Activated CD4-positive, alpha-beta T cell treated with anti-CD3 and anti-CD28 coated beads for 1 hour (primary cell): ENCODE measurements at places on chromosomes 6 and 20.

DNA sequence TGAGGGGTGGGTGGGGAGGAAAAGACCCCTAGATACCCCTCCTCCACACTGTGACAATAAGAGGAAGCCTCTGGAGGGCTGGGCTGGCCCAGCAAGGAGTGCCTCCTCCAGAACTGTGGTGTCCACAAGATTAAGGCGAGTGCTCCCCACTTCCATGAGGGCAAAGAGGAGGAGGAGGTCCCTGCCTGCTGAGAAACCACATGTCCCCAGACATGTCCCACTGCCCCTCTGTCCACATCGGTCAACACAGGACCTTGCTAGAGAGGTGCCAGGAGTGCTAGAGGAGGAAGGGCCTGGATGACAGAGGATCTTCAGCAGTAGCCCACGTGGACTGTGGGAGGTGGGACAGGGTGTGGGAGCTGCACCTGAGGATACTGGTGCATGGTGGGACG, 3.1 kb downstream of the RAET1G start:
- DNase-seq, result no peak

- DNase-seq, result no peak
These were observed 534.7 kb upstream of the JARID2 start for GRCh38 chr6:14711056-14711703.

DNA sequence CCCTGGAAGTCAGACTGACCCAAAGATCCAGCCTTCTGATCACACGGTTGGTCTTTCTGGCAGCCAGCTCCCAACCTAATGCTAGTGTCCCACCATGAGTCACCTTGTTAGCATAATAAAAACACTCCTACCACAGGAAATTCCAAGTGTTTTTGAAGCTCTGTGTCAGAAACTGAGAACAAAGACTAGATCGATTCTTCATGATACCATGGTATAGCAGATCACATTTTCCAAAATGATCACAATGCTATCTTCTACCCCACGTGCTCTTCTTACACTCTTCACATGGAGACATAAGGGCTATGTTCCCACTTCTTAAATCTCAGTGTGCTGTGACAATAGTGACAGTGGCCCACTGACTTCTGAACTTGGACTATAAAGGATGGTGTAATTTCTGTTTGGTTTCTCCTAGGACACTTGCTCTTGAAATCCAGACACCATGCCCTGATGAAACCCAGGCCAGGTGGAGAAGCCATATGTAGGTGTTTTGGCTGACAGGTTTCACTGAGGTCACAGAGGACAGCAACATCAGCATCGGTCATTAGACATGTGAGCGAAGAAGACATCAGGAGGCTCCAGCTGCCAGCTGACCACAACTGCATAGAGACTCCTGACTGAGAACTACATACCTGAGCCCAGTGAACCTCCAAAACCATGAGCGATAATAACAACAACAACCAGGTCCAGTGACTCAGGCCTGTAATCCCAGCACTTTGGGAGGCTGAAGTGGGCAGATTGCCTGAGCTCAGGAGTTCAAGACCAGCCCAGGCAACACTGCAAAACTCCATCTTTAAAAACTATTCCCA, 57.5 kb downstream of the MKKS start:
- DNase-seq, result no peak

DNA sequence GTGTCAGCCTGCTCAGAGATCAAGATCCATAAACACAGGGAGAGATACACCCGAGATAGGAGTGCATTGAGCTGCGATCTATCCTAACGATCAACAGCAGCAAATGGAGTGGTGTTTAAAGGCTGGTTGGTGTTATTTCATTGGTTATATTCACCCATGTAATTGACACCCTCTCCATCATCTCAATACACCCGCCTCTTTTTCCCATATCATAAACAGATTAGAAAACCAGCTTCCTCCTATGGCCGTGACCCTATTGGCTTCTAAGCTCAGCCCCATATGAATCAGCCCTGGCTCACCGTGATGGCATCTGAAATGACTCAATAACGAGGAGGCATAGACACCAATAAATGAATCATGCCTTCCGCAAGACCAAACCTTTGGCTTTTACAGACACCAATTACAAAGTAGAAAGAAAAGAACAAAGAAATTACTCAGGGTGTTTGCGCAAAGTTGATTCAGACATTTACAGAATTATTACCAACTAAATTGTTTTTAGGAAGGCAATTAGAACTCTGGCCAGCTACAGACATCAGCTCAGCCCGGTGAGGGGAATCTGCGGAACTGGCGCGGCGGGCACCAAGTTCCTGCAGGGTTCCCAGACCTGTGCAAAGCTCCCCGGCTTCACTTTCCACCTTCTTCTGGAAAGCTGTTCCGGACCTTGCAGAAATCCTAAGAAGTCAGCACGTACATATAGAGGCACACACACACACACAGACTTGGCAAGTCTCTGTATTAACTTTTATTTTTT, 11.5 kb downstream of the PMEPA1 start:
- DNase-seq, result peak; percentile 52

- peak; percentile 48 for DNase-seq
These were observed at the start of gene RGL2 for GRCh38 chr6:33298773-33299236. RGL2 (minus strand) TSS chr6:33298942; CDS start chr6:33298610, 332 bp downstream.

GRCh38 chr20:57281900-57282299, 15.5 kb upstream of the BMP7 start:
- DNase-seq, result no peak

GRCh38 chr6:15974817-15975216, 154.1 kb upstream of the MYLIP start:
- no peak for DNase-seq

DNA sequence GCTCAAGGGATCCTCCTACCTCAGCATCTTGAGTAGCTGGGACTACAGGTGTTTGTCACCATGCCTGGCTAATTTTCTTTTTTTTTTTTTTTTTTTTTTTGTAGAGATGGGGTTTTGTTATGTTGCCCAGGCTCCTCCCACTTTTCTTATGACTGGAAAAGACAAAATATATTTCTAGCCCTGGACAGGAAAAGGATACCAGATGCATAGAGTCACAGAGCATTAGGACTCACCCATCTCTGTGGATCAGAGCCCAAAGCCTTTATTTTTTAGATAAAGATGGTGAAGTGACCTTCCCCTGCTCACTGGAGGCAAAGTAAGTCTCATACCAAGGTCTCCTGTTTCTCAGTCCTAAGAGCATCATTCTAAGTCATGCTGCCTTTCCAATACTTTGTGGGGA, 3.4 kb downstream of the TRIM10 start:
- DNase-seq, result no peak

GRCh38 chr6:115058414-115059211, 715.8 kb upstream of the HS3ST5 start:
- no peak for DNase-seq

DNA sequence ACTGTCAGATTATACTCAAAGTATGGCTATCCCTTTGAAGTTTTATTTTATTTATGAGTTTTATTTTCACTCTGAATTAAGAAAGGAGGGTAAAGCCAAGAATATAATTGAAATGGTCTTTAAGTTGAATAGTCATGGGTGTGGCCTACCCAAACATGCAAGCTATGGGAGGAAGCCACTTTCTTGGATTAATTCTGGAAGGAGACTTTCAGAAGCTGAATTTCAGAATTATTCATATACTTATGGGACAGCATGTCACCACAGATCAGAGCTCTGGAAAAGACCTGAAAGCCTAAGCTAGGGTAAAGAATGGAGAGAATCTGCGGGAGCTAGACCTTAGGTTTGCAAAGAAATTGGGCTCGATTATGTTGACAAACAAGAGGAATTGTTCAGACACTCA, 242.4 kb upstream of the FKBP1C start:
- DNase-seq, result no peak

DNA sequence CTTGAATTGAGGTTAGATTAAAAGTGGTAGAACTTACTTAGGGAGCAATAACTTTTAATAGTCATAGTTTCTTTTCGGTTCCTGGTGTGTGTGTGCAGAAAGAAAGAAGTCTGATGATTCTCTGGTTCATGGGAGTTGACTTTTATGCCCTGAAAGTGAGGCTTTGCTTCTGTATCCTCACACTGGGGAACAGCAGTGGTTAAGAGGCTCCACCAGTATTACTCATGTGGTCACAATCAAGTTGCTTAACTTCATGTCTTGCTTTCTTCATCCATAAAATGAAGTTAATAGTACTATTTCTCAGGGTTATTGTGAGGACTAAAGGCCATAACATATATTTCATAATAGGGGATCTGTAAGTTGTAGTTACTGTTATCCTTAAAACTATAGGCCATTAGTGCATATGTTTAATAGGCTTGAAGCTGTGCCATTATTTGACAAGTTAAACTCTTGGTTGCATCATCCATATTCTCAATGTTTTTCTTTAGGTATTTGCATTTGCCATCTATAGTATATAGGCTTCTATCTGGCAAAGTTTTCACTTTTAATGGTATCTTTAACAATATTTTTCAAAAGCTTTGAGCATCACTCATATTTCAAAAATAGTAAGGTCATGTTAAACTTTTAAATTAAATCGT, 262.4 kb downstream of the PLCB1 start:
- no peak for DNase-seq

DNA sequence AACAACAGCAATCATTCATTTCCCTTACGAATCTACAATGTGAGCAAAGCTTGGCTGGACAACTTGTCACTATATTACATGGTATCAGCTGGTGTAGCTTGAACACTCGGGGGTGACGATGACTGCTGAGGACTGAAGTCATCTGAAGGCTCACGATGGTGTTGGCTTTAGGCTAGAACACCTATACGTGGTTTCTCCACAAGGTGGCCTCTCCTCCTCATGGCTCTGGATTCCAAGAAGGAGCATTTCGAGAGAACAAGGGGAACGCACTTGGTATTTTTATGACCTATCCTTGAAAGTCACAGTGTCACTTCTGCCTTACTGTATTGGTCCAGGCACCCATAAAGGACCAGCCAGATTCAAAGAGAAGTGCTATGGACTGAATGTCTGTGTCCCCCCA, 37.5 kb upstream of the ADGRF1 start:
- no peak for DNase-seq

- no peak for DNase-seq
These were observed 7.2 kb upstream of the ABCC10 start for GRCh38 chr6:43420012-43420709.

DNA sequence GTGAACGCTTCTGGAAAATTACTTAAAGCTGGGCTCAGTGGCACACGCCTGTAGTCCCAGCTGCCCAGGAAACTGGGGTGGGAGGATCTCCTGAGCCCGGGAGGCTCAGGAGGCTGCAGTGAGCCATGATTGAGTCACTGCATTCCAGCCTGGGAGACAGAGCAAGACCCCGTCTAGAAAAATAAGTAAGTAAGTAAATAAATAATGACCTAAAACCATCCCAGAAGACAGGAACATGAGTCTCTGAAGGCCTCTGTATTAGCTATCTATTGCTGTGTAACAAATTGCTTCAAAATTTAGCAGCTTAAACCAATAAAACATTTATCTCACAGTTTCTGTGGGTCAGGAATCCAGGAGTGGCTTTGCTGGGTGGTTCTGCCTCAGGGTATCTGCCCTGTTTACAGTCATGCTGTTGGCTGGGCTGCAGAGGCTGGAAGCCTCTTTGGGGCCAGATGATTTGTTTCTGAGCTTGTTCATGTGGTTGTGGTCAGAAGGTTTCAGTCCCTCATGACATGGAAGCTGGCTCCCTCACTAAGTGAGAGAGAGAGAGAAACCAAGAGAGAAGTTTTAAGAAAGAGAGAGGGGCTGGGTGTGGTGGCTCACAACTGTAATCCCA, 48.4 kb upstream of the NCOA3 start:
- DNase-seq, result no peak

DNA sequence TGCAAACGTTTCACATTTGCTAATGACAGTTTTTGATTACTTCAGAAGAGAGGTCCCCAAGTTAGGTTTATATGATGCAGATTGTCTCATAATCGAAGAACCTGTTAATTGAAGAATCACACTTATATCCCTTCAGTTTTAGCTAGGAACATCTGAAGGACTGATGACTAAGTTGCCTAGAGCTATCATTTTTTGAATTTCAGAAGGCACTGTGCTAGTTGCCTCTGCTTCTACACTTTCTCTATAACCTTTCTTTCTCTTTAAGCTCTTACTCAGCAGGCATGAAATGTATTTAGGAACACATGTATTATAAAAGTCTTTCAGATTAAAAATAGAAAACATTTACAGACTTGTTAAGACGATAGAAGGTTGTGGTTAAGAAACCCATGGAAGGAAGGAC, 14.4 kb upstream of the GJE1 start:
- DNase-seq, result no peak

- peak; percentile 70 for DNase-seq
These were observed 6.1 kb downstream of the SYNGAP1 start for GRCh38 chr6:33425668-33426577.

GRCh38 chr20:35172434-35172806, 548 bp downstream of the PROCR start:
- DNase-seq, result no peak

GRCh38 chr6:144578385-144579350, 293.5 kb downstream of the UTRN start:
- DNase-seq, result no peak

- DNase-seq, result no peak
These were observed 86.6 kb downstream of the TFAP2B start for GRCh38 chr6:50905297-50905696.

DNA sequence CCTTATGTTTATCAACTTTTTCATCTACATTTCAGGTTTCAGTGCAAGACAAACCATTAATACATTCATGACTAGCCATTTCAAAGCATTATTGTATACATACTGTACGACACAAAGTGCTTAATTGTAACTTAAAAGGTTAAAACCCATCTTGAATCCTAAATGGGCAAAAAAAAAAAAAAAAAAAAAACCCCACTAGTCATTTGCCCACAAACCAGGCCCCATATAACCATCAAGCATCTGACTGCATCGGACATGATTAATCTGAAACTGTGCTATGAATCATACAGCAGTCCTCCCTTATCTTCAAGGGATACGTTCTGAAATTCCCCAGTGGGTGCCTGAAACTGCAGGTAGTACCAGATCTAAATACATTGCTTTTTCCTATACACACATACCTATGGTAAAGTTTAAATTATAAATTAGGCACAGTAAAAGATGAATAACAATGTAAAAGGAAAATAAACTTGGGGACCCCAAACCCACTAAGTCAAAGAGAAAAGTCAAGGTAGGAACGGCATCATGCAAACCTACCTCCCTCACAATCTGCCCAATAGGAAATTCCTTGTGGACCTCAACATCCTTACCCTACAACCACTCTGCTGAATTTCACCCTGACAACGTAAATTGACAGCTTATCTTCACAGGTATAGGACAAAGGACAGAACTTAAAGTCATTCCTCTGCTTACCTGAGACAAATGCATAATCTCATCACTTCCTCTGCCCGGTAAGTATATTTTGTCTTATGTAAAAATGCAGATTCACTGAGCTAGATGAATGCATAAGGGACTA, 14.3 kb downstream of the B4GALT5 start:
- DNase-seq, result no peak

GRCh38 chr20:53227523-53227922, 255.4 kb downstream of the TSHZ2 start:
- DNase-seq, result no peak

DNA sequence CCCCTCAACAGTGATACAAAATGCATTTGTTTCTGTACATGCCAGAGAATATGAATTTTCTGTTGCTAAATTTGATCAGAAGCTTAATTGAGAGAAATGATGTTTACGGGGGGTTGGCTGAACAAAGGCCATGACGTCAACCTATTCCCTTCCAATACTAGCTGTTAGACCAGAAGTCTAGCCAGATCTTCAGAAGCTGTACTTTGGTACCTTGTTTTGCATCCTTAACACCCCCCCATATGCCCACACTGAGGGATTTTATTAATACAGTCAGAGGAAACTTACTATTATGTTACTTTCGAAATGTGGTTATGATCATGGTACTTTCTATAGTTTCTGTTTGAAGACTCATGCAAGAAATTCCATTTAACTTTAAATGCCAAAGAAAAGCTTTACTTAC, 3.1 kb downstream of the NCOA7 start:
- DNase-seq, result no peak

GRCh38 chr6:47043286-47043685, 1.2 kb upstream of the ADGRF1 start:
- no peak for DNase-seq
